Testis (tissue), 5 donors: ENCODE measurements at places on chromosomes 6 and 20. TPM values are rescaled to one million over a fixed set of nuclear protein-coding genes. Genes with fewer than 3 reads are reported as not detected.
A peak's percentile ranks its signal among the peaks of the same experiment; 100 is the strongest.

DNA sequence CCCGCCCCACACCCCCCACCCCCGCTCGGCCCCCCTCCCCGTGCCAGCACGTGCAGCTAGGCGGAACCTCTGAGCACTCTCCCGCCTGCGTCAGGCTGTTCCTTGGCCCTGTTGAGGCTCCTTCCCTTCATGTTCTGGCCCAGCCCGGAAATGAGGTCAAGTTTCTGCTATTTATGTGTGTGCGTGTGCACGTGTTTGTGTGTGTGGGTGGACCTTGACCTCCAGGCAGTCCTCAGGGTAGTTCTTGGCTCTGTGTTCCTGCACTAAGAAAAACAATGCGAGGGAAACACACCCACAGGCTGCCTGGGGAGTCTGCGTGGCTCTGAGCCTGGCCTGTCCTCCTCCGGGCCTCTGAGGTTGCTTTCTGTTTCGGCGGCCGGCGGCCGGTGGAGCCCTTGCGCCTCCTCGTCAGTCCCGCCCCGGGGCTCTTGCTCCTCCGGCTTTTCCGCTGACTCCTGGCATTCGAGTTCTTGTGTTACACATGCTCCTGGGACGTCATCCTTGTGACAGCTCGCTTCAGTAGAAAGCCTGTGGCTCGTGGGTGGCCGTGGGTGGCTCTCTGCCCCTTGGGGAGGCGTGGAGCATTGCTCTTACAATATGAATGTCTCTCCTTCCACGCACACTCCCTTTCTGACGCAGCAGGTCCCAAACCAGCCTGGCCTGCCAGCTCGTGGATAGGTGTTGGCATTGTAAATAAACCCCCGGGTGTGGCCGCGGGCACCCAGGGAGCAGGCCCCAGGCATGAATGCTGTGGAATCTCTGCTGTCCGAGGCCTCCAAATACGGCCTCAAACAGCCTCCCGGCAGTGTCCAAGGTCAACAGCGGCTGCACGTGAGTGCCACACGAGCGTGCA lies 10.0 kb downstream of the SLCO4A1 start:
- DNase-seq = peak; percentile 97

- DNase-seq = no peak
Observed at GRCh38 chr6:116476002-116476678, 15.0 kb downstream of the CALHM6 start.

- DNase-seq = no peak
Observed at GRCh38 chr6:159092631-159093030, 47.8 kb upstream of the TAGAP start.

GRCh38 chr6:169567819-169568218 lies 134.0 kb downstream of the WDR27 start:
- no peak for DNase-seq

- DNase-seq = no peak
Observed at GRCh38 chr20:57576617-57577550, 16.0 kb downstream of the PCK1 start.

GRCh38 chr6:14748679-14749078 lies 497.2 kb upstream of the JARID2 start:
- DNase-seq = no peak

GRCh38 chr20:22411627-22412450 lies 172.5 kb downstream of the FOXA2 start:
- peak; percentile 78 for DNase-seq

GRCh38 chr20:37955511-37955910 lies 52.6 kb downstream of the VSTM2L start:
- DNase-seq = no peak

DNA sequence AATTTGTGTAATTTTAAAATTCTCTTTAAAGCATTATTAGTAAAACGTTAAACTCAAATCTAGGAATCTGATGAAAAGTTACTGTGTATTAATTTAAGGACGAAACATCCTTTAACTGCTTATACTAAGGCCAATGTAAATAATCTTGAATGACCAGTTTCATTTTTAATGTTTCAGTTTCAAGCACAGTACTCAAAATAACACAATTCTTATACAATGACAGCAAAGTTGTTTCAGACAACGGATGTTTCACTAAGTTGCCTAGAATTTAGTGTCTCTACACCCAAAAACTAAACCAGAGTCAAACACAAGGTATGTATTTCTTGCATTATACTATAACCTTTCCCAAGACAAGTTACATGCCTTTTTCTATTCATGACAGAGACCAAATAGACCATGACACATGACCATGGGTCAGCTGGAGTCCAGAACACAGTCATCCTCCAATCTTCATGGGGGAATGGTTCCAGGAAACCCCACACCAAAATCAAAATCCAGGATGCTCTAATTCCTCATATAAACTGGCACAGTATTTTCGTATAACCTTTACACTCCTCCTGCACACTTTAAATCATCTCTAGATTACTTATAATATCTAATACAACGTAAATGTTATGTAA lies 7.7 kb downstream of the PHIP start:
- DNase-seq = no peak

DNA sequence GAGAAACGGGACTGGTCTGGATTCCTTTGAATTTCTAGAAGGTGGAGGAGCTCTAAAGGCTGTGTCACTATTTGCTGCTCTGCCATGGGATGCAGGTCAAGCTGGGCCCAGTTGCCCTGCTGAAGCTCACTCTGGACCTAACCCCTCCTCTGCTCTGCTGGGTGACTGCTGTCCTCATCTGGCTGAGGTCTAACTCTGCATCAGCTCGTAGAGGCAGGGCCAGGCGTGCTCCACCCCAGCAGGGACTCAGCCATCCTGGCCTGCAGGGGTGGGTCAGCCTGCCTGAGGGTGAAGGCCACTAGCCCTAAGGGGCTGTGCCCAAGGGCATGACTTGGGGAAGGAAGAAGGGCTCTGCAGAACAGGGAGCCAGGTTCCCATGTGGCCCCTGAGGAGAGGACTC lies 852 bp downstream of the CST4 start:
- DNase-seq = no peak

- DNase-seq = peak; percentile 83
Observed at GRCh38 chr20:38245753-38246152, 14.8 kb downstream of the KIAA1755 start.

DNA sequence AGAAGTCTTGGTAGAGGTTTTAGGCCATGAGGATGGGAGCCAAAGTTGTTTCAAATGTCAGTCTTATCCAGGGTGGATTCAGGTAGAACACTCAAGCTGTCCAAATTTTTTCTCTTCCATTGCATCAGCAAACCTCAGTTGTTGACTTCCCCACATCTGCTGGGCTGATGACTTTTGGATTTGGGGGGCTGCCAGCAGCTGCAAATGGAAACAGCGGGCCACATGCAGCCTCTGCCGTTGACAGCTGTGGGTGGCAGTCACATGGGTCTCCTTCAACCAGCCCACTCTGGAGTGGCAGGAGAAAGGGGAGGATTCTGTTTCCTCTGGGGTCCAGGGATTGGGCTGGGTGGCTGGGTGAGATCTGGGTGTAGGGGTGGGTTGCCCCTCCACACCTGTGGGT lies 5.8 kb upstream of the MLN start:
- no peak for DNase-seq

- peak; percentile 23 for DNase-seq
Observed at GRCh38 chr20:41161886-41162285, 24.5 kb downstream of the PLCG1 start.

- DNase-seq = no peak
Observed at GRCh38 chr6:140586426-140587061, 1212.1 kb upstream of the CITED2 start.

DNA sequence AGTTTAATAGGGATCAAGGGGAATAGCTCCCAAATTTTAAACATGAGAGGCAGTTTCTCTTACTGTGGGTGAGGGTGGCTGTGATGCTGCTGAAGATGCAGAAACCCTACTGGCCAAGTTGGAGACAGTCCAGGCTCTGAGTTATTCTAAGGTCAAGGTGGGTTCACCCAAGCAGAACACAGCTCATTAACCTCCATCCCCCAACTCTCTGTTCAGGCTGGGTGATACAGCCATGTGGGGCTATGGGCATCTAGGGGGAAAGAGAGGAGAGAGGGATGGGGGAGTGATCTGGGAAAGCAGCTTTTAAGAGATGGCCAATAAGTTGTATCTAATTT lies 18.9 kb upstream of the TRAM2 start:
- DNase-seq = no peak

- no peak for DNase-seq
Observed at GRCh38 chr6:169777896-169778295, 26.5 kb downstream of the ERMARD start.

- no peak for DNase-seq
Observed at GRCh38 chr20:48861444-48861843, 33.6 kb upstream of the PREX1 start.

DNA sequence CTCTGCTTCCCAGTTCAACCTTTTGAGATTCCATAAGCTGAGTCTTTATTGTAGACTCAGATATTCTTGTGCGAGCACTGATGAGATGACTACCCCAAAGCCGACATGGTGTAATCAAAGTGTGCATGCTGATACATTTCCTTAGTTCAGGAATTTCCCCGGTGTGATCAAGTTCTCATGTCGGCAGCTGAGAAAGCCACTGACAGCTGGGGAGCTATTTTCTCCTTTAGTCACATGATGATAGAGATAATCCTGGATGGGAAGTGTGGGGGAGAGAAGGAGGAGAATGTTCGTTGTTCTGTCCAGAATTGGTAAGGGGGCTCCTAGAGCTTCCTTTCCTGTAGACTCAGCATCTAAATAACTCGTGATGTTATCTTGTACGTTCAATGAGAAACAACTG lies 7.7 kb upstream of the CAP2 start:
- no peak for DNase-seq

DNA sequence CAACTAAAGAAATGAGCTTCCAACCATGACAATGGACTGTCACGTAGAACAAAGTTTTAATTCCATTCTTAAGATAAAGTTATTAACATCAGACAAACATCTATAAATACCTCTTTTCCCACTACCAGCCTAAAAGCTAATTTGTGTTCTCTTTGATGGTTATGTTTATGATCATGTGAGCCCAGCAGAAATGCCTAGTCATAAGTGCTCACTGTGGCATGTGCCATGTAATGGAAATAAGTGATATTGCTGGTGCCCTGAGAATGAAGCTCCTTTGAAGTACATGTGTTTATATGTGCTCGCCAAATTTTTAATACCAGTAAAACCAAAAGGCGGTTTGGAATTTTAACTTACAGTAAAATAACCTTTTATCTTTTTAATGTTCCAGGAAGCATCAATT lies 205.8 kb downstream of the ISM1 start:
- no peak for DNase-seq

GRCh38 chr20:51127713-51128112 lies 104.8 kb upstream of the KCNG1 start:
- DNase-seq = no peak

- no peak for DNase-seq
Observed at GRCh38 chr6:128208851-128209580, 308.2 kb upstream of the THEMIS start.

GRCh38 chr6:108453601-108454185 lies 107.0 kb upstream of the FOXO3 start:
- DNase-seq = no peak

GRCh38 chr6:47729019-47729418 lies 30.6 kb downstream of the ADGRF4 start:
- no peak for DNase-seq

- DNase-seq = no peak
Observed at GRCh38 chr6:166667796-166668610, 41.0 kb upstream of the RPS6KA2 start.

DNA sequence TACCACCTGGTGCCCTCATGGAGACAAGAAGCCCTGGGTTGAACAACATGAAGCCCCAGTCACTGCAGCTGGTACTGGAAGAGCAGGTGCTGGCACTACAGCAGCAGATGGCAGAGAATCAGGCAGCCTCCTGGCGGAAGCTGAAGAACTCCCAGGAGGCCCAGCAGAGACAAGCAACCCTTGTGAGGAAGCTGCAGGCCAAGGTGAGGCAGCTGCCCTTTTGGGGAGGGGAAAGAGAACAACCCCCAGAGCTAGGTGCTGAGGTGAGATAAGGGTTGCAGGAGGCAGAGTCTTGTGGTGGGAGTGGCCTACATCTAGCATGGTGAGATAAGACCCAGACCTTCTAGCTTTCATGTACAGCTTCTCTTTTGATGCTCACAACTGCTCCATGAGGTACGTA lies 7.0 kb downstream of the CEP250 start:
- DNase-seq = no peak

GRCh38 chr20:20573797-20574196 lies 138.6 kb downstream of the RALGAPA2 start:
- no peak for DNase-seq

DNA sequence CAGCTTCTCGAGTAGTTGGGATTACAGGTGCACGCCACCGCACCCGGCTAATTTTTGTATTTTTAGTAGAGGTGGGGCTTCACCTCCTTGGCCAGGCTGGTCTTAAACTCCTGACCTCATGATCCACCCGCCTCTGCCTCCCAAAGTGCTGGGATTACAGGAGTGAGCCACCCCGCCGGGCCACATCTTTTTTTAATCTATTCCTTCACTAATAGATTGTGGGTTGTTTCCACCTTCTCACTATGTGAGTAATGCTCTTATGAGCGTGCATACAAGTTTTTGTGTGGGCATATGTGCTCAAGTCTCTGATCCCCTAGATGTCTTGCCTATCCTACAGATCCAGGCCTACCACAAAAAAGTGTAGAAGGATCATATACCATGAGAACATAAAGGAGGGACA lies 30.7 kb downstream of the CARMIL1 start:
- DNase-seq = no peak

DNA sequence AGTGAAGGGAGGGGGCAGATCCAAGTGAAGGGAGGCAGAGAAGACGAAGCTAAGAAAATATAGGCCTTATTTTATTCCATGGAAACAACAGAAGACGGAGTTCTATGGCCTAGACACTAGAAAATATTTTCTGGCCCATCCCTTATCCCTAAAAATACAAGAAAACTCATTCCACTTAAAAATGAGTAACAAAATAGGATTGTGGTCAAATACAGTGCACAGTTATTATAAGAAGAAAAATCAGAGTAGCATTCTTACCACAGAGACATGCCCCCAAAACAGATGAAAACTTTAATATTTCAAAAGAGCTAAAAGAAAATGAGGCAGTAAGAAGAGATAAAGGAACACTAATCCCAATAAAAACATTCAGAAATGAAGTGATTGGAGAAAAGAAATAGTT lies 202.9 kb downstream of the GMPR start:
- DNase-seq = no peak

- no peak for DNase-seq
Observed at GRCh38 chr6:53201270-53201669, 52.6 kb upstream of the GCM1 start.

Gene ANKRD66
- 0.83 TPM for polyA plus RNA-seq

Gene CCR6
- 5.3 TPM for polyA plus RNA-seq

Gene DDX43
- polyA plus RNA-seq = 24.5 TPM

Gene DUSP15
- 182 TPM for polyA plus RNA-seq

Gene OPRL1
- polyA plus RNA-seq = 9.4 TPM

Gene AIF1
- 34.8 TPM for polyA plus RNA-seq

Gene PAX1
- 0.07 TPM for polyA plus RNA-seq

Gene ZNF311
- polyA plus RNA-seq = 5.8 TPM
